Pancreas (tissue), 10 donors: ENCODE measurements at places on chromosomes 5 and 9. TPM values are rescaled to one million over a fixed set of nuclear protein-coding genes. Genes with fewer than 3 reads are reported as not detected.

The SFXN1 gene
- total RNA-seq = 15.9 TPM

The DDX41 gene
- 40.0 TPM for total RNA-seq

The SLC45A2 gene
- total RNA-seq = not detected

The FOXI1 gene
- not detected for total RNA-seq

The TLR4 gene
- total RNA-seq = 3.9 TPM

The PRELID1 gene
- total RNA-seq = 148 TPM

The FOXD4L5 gene
- 0.20 TPM for total RNA-seq

The STPG3 gene
- total RNA-seq = not detected

The DOLK gene
- 5.7 TPM for total RNA-seq

The PCSK1 gene
- total RNA-seq = 4.8 TPM

The ALAD gene
- total RNA-seq = 47.5 TPM

GRCh38 chr5:112475747-112476365, 56.8 kb upstream of the EPB41L4A start:
- peak; percentile 21 for DNase-seq

DNA sequence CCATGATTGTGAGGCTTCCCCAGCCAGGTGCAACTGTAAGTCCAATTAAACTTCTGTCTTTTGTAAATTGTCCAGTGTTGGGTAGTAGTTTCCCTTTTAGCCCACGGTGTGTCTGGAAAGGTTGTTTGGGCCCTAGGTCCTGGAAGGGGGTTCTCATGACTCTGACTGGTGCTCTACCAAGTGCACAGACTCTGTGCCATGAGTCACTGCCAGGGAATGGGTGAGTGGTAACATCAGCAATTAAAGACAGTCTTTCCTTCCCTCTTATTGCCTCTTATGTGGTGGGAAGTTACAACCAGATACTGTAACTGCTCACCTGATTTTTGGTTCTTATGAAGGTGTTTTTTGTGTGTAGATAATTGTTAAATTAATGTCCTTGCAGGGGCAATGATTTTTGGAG, 141.2 kb downstream of the PRDM9 start:
- no peak for DNase-seq

GRCh38 chr5:87210743-87211142, 56.9 kb upstream of the RASA1 start:
- no peak for DNase-seq

GRCh38 chr9:86282979-86283535, 719 bp upstream of the ISCA1 start:
- DNase-seq = no peak

DNA sequence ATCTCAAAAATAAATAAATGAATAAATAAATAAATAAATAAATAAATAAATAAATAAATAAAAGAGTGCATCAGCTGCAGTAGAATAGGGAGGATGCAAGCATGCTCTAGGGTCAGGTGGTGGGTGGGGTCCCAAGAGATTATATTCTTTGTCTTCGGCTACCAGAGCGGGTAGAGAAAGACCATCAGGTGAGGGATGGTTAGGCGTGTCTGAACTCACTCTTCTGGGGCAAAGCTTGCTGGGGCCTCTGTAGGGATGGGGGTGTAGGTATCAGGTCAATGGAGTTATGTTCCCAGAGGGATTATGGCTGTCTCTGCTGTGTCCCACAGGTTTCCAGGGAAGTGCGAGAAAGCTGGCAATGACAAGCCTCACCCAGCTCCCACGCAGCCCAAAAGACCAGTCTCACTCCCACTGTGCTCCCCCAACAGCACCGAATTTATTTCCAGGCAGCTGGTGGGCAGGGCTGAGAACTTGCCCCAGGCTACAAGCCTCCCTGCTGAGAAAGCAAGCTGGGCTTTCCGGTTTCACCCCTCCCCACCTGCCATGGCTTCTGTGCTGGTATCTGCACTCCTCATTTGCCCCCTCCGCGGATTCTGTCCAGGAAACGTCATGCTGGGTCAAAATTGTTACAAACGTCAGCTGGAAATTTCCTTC, 180.8 kb downstream of the LURAP1L start:
- no peak for DNase-seq

- peak; percentile 52 for DNase-seq
These were observed 474.5 kb downstream of the LRRC70 start for GRCh38 chr5:63053019-63053638.

DNA sequence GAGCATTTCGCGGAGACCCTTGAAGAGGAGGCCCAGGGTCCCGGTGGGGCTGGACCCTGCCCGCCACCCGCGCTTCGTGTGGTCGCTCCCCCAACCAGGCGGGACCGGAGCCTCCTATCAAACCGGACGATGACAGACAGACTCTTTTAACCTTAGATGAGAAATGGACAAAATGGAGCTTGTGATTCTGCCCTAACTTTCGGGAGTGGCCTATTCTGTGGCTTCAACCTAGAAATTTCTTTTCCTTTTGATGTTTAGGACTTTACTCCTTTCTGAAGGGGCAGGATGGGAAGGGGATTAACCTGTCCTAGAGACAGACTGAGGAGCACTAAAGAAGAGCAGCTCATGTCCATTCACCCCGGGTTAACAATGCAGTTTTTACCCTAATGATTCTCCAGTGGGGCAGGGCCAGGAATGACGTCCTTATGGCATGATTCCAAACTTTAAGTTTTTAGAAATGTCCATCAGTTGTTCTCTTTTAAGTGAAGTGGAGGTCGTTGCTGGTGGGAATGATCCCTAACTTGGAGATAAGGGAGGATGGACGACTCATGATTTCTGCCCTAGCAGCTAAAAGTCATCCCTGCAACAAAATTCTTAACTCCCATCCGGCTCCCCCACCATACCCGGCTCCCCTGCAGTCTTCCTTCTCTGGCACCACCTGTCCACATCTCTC, 1.0 kb downstream of the NIPSNAP3A start:
- DNase-seq = no peak

- no peak for DNase-seq
These were observed 929.6 kb upstream of the WWC1 start for GRCh38 chr5:167361795-167362194.

DNA sequence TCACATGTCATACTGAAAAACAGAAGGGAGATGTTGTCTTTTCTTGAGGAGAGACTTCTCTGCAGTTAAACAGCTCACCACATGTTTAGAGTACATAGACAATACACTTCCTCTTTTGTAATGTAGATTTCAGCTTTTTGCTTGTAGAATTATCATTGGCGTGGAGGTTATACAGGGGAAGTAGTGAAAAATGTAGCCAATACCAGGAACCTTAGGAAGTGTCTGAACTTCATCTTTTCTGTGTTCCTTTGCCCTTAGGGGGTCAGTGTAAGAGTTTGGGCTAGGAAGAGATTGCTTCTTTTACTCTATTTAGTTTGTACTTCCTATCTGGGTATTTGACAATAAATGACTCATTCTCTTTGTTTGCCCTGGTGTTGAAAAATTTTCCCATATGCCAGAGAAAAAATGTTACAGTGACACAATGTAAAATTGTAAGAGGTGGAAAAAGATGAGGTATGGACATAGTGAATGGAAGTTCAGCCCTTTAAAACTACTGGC, 21.0 kb upstream of the CDKN2B start:
- DNase-seq = no peak

DNA sequence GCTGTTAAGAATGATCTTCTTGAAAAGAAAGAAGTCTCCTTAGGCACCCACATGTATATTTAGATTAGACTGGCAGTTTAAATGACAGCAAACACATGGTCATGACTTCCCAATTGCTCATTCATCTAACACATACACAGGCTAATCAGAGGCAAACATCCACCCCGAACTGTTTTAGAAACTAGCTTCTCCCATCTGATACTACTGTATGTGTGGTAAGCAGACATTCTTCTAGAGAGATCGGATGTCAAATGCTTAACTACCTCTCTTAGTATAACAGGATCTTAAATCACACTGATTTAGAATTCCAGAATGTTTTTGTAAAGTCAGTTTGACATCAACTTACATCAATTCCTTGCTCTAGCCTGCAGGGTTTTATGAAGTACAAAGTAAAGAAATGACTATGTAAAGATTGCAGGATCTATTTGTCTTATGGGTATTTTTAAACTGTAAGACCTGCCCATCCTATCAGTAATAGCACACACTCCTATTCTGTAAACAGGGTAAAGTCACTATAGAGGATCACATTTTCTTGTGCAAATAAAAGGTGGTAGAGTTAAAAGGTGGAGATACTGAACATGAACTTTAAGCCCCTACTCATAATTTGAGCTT, 239.7 kb downstream of the MLLT3 start:
- DNase-seq = no peak

GRCh38 chr5:173573126-173573960, 43.1 kb downstream of the BOD1 start:
- peak; percentile 63 for DNase-seq

DNA sequence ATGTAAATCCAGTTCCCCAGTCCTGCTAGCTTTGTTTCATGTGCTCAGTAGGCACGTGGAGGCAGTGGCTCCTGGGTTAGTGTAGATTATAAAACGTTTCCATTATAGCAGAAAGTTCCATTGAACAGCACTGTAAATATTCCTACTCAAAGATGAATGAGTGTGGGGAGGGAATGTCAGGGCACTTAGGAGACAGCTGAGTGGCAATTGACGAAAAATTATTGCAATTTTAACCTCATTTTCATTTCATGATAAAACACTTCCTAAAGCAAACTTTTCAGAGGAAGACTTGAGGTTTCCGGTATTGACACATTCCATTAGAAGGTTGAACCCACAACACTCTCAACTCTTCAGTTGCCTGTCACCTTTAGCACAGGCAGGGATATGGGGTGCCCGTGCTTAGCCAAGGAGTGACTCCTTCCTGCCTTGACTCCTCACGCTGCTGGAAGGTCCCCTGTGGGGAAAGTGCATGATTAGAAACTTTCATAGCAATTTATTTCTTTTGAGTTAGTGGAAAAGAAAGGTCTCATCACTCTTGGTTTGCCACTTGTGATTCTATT, 41.2 kb downstream of the SLC46A2 start:
- no peak for DNase-seq

DNA sequence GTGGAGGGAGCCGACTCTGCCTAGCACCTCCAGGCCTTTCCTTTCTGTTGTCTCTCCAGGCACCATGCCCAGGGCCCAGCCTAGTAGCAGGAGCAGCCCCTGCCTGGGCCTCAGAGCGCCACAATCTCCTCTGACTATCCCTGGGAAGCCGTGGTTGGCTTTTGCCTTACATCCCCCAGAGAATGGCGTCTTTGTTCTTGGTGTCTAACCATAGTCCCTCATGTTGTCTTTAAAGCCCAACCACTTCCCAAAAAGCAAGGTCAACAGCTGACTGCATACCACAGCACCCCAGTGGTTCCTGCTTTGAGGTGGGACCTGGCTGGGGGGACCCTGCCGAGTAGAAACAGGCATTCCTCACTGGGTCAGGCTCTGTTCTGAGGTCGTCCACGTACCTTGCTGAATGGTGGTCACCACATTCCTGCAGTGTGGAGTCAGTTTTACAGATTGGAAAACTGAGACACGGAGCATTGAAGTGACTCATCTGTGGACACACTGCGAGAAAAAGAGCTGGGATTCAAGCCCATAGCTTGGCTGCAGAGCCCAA, 13.7 kb upstream of the CERCAM start:
- no peak for DNase-seq

- DNase-seq = no peak
These were observed 14.7 kb upstream of the MED27 start for GRCh38 chr9:132094314-132094791.

- DNase-seq = no peak
These were observed 408.4 kb upstream of the NMUR2 start for GRCh38 chr5:152813526-152813925.
